ENCODE measurements at places on chromosomes 16 and 17. TPM values are rescaled to one million over a fixed set of nuclear protein-coding genes. Genes with fewer than 3 reads are reported as not detected.

- peak overlapping the region; percentile 53 for H3K27ac ChIP-seq
- no peak overlapping the region for H3K4me3 ChIP-seq
- peaks cover 38% of the 10 kb centered on the region for H3K4me1 ChIP-seq
- DNase-seq = peak; percentile 75
- no peaks in the 10 kb centered on the region for H3K36me3 ChIP-seq
These were observed 70.9 kb upstream of the GSE1 start for GRCh38 chr16:85541980-85542900.

GRCh38 chr17:49436174-49436573 lies 21.5 kb upstream of the PHB1 start:
- DNase-seq = no peak
- no peaks in the 10 kb centered on the region for H3K27me3 ChIP-seq
- H3K4me3 ChIP-seq = no peak overlapping the region
- H3K4me1 ChIP-seq = peaks cover 35% of the 10 kb centered on the region
- no peak overlapping the region for H3K27ac ChIP-seq

RAMP2 gene
- not detected for total RNA-seq

ABAT gene
- 80.0 TPM for total RNA-seq

XYLT1 gene
- under 0.01 TPM for total RNA-seq

DNA sequence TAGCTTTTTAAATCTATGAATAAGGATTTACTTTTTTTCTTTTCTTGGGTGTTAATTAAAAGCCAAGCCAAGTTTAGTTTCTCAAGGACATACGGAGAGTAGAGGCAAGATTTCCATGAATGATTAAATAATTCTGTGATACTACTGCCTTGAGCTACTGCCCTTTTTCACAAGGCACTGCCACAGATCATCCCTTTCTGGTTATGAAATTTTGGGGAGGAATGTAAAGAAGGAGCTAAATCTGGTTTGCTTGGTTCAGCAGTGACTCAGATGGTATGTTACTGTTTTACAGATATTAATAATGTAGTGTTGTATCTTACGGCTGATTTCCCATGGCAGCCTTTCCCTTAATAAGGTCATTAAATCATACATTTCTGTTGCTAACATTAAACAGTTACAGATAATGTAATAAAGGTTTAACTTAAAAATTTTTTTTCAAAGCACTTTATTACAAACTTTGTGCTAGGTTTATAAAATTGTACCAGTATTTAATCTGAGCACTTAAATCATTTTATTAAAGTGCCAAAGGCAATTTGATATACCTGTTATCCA lies 2.6 kb downstream of the WSB1 start:
- 0 out of 2 replicates have a peak overlapping the region, but pooled peaks have one; percentile 6 for H3K27ac ChIP-seq
- peaks cover 13% of the 10 kb centered on the region for H3K4me1 ChIP-seq
- H3K36me3 ChIP-seq = peaks cover 11% of the 10 kb centered on the region
- DNase-seq = no peak
- H3K4me3 ChIP-seq = peak overlapping the region; percentile 92

Data from SJCRH30 (cell line).